Lung microvascular endothelial cell (primary cell): ENCODE measurements at places on chromosomes 3 and 15. TPM values are rescaled to one million over a fixed set of nuclear protein-coding genes. Genes with fewer than 3 reads are reported as not detected.

- DNase-seq = no peak
Measured at GRCh38 chr3:187516446-187517185, 148.4 kb downstream of the RTP4 start.

BNC1 gene
- total RNA-seq = 1.2 and 2.2 TPM in 2 replicates

- DNase-seq = peak; percentile 6
Measured at GRCh38 chr15:35168464-35168863, 83.4 kb upstream of the NANOGP8 start.

- no peak for DNase-seq
Measured at GRCh38 chr15:58487724-58488120, 55.9 kb downstream of the LIPC start.

GRCh38 chr15:47725906-47726305 lies 8.6 kb downstream of the SEMA6D start:
- DNase-seq = no peak

GRCh38 chr15:32888221-32888761 lies 170.5 kb downstream of the GREM1 start:
- no peak for DNase-seq

- DNase-seq = no peak
Measured at GRCh38 chr3:170003881-170004356, 33.9 kb upstream of the GPR160 start.

GRCh38 chr3:126938520-126939337 lies 44.2 kb upstream of the PLXNA1 start:
- DNase-seq = no peak

DNA sequence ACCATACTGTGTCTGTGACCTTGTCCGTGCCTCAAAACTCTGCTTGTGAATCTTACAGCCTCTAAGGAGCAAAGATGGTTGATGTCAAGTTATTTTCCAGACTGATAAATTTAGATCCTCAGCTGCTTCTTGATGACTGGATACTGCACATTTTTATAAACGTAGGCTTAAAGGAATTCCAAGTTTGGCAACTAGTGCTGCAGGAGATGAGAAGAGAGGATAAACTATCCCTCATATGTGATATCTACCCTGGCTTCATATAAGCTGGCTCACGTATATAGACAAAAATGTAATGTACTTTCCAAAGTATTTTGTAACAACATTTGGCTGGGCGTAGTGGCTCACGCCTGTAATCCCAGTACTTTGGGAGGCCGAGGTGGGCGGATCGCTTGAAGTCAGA lies 89.6 kb downstream of the GMPS start:
- DNase-seq = no peak

- peak; percentile 78 for DNase-seq
Measured at GRCh38 chr3:192482809-192483208, 244.5 kb downstream of the FGF12 start.

RETNLB gene
- total RNA-seq = not detected in 2 replicates

DNA sequence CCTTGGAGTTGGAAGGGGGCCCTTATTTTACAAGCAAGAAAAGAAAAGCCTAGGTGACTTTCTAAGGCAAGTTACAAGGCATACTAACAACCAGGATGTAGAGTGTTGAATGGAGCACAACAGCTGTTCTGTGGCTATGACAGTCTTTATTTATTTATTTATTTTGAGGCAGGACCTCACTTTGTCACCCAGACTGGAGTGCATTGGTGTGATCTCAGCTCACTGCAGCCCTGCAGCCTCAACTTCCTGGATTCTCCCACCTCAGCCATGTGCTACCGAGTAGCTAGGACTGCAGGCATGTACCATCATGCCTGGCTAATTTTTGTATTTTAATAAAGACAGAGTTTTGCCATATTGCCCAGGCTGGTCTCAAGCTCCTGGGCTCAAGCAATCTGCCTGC lies 973.4 kb downstream of the ROBO1 start:
- no peak for DNase-seq
